SK-N-DZ (cell line): ENCODE measurements at places on chromosomes 4 and X.

- peak; percentile 60 for DNase-seq
Observed at GRCh38 chrX:152635941-152636340, 1.8 kb upstream of the GABRQ start.

- DNase-seq, result no peak
Observed at GRCh38 chr4:5824635-5825034, 68.3 kb downstream of the CRMP1 start.

DNA sequence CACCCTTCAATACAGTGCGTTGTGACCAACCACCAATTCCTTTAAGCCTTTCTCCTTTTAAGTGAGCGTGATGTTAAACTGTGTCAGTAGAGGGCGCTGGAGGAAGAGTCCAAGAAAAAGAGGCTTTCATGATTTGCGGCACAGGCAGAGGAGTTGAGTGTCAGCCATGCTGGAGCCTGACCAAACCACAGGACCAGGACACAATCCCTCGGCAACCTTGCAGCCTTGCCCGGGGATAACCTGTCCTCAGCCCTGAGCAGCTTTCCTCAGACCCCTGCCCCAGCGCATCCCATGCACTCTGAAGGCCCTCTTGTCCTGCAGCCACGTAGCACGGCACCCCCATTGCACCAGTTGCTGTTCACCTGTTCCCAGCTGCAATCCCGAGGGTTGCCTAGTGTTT, 53.5 kb upstream of the SMIM31 start:
- DNase-seq, result peak; percentile 4

- no peak for DNase-seq
Observed at GRCh38 chr4:139145552-139145932, 31.5 kb downstream of the ELF2 start.

GRCh38 chrX:30627818-30628652, 25.2 kb upstream of the GK start:
- DNase-seq, result no peak

GRCh38 chr4:124932447-124932846, 219.9 kb upstream of the ANKRD50 start:
- no peak for DNase-seq

DNA sequence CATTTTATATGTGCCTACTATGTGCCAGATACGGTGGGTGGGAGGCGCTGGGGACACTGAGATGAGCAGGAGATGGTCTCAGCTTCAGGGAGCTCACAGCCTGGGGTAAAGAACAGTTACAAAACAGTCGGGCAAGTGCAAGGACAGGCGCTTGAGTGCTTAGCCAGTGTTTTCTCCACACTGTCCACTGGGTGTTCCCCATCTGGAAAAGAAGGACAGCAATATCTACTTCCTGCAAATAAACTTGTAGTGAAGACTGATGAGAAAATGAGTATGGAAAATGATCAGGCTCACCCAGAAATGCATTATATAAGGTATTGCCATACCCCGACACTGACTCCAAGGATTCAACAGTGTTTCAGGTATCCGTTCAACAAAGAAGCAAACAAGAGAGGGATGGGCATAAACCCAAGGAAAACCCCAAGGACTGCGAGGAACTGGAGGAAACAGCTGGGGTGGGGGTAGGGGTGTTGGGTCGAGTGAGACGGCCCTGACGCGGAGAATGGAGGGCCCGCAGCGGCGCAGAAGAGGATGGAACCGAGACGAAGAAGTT, 835 bp downstream of the TMEM185A start:
- peak; percentile 15 for DNase-seq

DNA sequence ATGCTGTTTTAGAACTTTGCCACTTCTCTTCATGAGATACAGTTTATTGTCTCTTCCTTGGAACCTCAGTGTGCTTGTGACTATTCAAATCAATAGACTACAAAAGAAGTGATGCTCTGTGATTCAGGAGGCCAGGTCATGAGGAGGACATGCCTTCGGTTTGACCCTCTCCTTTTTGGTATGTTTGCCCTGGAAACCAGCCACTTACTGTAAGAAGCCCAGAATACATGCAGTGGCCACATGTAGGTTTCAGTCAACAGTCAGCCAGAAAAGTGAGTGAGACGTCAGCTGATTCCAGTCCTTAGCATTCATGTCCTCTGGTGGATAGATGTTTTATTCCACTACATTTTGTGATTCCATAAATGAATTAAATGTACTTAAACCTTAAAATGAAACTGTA, 328.7 kb downstream of the PCDH18 start:
- DNase-seq, result no peak

DNA sequence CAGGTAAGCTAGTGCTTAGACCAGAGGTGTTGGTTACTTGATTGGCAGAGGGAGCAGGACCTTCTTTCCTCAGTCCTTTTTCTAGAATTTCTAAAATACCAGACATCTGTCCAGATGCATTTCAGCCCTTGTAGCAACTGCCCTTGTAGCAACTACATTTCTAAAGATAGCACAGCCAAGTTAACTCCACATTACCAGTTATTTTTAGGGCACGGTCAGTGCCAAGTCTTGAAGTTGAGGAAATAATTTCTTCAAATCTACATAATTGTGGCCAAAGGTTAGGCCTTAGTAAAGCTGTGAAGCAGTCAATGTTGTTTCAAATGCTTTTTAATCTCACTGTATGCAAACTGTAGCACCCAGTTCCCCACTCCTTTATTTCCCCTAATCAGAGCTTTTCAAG, 62.9 kb downstream of the MID1IP1 start:
- no peak for DNase-seq

GRCh38 chr4:113555868-113556267, 205.7 kb downstream of the CAMK2D start:
- DNase-seq, result no peak

- DNase-seq, result no peak
Observed at GRCh38 chr4:123346951-123347350, 49.6 kb upstream of the SPRY1 start.

DNA sequence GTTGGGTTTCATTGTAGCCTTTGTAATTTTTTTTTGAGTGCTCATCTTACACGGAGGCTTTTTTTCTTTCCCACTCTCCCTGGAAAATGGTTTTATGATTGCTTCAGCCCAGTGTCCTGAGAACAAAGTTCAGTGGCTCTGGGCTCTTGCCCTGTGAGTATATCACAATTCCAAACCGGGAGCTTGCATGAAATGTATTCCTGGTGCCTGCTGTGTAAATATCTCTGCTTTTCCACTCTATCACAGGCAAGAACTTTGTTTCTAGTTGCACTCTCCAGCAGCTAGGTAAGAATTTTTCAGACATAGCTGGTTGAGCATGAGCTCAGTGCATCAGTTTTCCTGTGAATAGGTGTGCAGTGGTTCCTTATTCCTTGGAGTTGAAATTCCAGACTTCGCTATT, 60.8 kb downstream of the SUPT20HL2 start:
- no peak for DNase-seq

DNA sequence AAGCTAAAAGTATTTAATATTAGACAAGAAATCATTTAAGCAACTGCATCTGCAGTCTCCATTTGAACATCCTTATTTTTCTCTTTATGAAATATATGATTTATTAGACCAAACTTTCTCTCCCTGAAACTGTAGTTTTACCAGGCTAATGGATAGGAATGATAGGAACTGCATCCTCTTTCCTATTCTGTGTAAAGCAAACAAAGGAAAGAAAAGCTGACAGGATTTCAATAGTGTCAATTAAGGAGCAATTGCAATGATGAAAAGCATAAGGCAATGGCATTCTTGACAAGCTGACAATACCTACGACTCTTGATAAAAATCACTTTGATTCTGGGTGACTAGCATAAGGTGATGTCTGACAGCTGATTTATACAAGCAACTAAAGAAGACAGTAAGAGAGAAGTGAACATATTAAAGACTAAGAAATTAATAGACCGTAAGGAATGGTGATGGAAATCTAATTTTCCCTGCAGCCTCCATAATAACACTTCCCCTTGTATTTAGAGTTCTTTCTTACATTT, 502.5 kb downstream of the TECRL start:
- DNase-seq, result no peak

GRCh38 chr4:154465085-154465484, 26.5 kb downstream of the DCHS2 start:
- no peak for DNase-seq

- DNase-seq, result no peak
Observed at GRCh38 chrX:91137883-91138282, 296.8 kb upstream of the PABPC5 start.

DNA sequence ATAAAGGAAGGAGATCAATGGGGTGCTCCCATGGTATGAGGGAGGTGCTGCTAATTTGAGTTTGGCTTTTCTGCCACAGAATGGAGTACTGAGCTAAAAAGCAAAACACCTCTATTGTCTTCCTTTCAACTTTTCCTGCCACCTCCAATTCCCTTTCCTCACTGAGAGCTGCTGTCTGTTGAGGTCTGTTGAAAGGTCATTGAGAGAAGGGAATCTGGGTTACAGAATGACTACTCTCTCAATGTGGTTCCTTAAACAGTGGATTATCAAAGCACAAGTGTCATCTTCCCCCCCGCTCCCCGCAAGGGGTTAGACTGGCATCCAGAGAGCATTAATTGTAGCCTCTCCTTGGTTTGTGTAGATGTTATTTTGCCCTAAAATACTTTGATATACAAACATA, 10.7 kb downstream of the USP9X start:
- DNase-seq, result no peak

GRCh38 chr4:10929818-10930217, 245.2 kb upstream of the CLNK start:
- DNase-seq, result no peak

GRCh38 chr4:105620640-105621323, 68.4 kb downstream of the ARHGEF38 start:
- DNase-seq, result no peak

DNA sequence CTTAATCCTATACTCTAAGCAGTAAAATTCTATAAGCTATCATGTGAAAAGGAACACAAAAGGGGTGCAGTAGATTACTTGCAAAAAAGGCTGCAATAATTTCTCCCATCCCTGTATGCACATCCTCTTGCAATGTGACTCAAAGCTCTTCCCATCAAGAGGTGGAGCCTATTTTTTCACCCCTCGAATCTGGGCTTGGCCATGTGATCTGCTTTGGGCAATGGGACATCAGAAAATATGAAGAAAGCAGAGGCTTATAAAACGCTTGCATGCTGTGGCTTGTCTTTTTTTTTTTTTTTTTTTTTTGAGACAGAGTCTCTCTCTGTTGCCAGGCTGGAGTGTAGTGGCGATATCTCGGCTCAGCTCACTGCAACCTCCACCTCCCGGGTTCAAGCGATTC, 33.0 kb downstream of the GEMIN8 start:
- no peak for DNase-seq

GRCh38 chr4:53916431-53916889, 147.9 kb downstream of the CHIC2 start:
- DNase-seq, result no peak

DNA sequence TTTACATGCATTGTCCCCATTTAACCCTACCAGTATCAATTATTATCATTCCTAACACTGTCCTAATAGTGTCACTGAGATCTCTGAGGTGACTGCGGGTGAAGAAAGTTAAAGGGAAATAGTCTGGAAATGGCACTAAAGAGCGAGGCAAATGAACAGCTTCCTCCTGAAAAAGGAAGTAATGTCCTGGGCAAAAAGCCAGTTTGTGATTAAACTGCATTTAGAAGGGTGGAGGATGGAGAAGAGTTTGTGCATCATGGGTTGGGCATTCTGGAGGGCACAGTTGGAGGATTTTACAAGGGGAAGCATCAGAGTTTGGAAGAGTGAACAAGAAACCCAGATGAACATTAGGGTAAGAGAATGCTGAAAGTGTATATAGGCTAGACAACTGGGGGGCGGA, 60.5 kb upstream of the SLC25A4 start:
- no peak for DNase-seq

DNA sequence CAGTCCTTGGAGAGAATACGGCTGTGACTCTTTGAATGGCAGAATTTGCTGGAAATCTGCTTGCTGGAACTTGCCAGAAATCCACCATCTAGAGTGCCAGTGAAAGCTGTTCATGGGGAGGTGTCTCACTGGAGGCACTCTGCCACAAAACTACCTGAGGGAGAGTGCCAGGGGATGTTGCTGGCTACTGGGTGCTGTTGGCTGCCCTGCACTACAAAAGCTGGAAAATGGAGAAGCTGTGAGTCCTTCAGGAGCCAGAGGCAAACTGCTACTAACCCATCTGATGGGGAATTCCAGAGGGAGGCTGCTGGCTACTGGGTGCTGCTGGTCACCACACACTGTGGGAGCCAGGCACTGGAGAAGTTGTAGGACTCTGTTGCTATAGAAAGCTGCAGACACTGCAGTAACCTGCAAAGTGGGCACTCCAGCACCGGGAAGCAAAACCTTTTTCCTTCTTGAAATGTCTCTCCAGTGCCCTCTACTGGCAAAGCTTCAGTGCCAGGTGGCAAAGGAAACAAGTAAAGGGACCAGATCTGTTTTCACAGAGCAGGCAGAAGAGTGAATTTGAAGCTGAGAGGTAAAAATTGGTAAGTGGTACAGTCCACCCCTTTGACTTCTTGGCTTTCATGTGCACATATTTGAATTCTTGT, 47.8 kb upstream of the HSD17B10 start:
- DNase-seq, result peak; percentile 60

DNA sequence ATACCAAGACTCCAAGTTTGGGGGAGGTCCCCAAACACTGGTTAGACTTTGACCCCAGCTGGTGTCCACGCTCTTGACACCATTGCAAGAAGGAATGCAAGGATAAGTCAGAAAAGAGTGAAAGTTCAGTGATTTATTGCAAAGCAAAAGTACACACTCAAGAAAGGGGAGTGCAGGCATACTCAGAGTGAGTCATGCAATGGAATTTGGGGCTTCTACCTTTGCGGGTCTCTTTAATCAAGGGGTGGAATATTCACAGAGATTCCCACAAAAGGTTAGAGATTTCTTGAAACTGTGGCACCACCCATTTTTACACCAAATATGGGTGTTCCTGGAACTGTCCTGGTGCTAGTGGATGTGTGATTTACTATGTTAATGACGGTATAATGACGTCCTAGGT, 5.2 kb upstream of the SMIM10L2A start:
- no peak for DNase-seq

GRCh38 chr4:25271866-25272265, 38.0 kb downstream of the PI4K2B start:
- no peak for DNase-seq

DNA sequence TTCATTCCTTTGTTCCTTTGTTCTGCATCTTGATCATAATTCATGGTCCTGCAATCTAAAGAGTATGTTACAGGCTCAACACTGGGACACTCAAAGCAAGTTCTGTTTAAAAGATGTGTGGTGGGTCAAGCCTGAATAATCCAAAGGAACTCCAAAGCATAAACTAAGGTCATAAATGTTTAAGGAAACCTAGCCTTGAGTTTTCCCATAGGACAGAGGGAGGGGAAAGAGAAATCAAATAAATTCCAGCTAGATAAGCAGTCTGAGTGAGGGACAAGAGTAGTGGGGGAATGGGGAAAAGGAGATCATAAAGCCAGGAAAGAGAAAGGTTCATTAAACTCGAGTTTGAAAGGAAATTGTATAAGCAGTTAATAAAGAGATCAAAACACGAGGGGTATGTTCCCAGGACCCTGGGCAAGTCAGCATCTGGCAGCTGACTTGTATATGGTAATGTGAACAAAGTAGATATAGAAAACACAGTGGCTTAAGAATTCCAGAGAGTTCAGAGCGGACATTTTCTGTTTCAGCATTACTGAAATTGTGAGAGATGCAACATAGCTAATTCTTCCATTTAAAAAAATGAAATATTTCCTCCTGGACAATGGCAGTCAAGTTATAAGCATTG, 125.8 kb upstream of the EDNRA start:
- DNase-seq, result no peak
